ENCODE measurements at places on chromosomes 16 and 17.
A peak's percentile ranks its signal among the peaks of the same experiment; 100 is the strongest.

DNA sequence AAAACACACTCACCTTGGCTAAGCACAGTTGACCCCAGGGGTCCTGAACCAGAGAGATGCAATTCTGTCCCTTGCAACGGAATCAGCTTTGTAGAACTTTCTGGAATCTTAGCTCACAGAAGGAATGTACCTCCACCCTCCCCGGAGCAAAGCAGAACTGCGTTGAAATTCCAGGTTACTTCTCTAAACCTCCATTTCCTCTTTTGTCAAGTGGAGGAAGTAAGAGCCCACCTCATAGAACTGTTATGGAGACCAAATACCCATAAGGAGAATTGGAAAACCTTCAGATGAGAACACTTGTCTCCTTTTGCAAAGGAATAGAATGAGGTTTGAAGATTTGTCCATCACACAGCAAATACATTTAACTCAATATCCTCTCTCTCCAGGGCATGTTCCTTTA, 86.6 kb upstream of the RBBP6 start:
- no peaks in the 10 kb centered on the region for H3K27me3 ChIP-seq
- no peaks in the 10 kb centered on the region for H3K4me1 ChIP-seq
- no peak overlapping the region for H3K27ac ChIP-seq
- H3K36me3 ChIP-seq: no peaks in the 10 kb centered on the region
- no peak for DNase-seq
- H3K4me3 ChIP-seq: no peak overlapping the region

- no peak for DNase-seq
- H3K4me1 ChIP-seq: no peaks in the 10 kb centered on the region
- H3K27me3 ChIP-seq: no peaks in the 10 kb centered on the region
Measured at GRCh38 chr17:773467-774312, 8.4 kb downstream of the GLOD4 start.

DNA sequence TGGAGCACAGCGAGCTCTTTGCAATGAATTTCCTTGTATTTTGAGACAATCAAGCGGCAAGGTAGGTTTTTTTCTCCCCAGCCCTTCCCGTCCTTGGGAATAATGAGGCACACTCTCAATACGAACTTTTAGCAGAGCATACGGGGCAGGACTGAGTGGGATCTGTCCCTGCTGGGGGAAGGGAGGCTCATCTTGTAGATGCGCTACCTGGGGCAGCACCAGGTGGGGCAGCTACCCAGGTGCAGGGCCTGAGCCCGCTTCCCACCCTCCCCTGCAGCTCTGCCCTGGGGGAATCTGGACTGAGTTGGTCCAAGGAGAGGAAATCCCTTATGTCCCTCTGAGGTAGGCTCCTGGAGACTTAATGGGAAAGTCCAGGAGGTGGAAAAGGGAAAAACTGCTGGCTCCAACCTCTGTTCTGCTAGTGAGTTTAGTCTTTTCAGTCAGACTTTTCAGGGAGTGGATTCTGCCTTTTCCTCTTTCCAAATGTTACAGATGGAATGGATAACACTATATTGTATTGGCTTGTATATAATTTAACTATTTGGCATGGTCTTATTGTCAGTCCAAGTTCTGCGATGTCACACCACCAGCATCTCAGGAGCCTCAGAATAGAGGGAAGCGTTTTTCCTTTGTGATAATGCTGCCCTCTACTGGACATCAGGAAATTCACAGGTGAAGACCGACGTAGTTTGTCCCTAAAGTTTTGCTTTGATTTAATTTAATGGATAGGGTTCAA, 9.6 kb upstream of the CES1 start:
- H3K4me3 ChIP-seq: no peak overlapping the region
- H3K27me3 ChIP-seq: no peaks in the 10 kb centered on the region
- H3K4me1 ChIP-seq: no peaks in the 10 kb centered on the region
- H3K27ac ChIP-seq: no peak overlapping the region
- no peaks in the 10 kb centered on the region for H3K36me3 ChIP-seq

- H3K36me3 ChIP-seq: no peaks in the 10 kb centered on the region
- H3K27ac ChIP-seq: no peak overlapping the region
Measured at GRCh38 chr17:78258323-78259191, 27.1 kb downstream of the TMEM235 start.

DNA sequence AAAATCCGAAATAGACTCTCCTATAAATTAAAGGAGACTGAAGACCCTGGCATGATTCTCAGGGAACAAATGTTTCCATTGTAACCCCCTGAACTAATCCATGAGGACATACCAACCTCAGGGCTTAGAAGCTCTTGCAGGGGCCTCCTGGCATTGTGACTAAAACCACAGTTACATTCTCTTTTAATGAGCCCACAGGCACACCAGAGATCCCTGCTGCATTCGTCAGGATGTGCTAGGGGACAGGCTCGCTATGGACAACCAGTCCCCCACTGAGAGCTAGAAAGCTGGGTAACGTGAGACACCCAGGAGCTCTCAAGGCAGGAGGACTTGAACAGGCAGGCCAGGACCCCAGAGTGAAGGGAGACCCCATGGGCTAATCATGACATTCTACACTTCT, 140.6 kb upstream of the TNRC6C start:
- no peak overlapping the region for H3K4me3 ChIP-seq
- H3K36me3 ChIP-seq: no peaks in the 10 kb centered on the region
- DNase-seq: no peak
- no peaks in the 10 kb centered on the region for H3K27me3 ChIP-seq
- no peak overlapping the region for H3K27ac ChIP-seq

DNA sequence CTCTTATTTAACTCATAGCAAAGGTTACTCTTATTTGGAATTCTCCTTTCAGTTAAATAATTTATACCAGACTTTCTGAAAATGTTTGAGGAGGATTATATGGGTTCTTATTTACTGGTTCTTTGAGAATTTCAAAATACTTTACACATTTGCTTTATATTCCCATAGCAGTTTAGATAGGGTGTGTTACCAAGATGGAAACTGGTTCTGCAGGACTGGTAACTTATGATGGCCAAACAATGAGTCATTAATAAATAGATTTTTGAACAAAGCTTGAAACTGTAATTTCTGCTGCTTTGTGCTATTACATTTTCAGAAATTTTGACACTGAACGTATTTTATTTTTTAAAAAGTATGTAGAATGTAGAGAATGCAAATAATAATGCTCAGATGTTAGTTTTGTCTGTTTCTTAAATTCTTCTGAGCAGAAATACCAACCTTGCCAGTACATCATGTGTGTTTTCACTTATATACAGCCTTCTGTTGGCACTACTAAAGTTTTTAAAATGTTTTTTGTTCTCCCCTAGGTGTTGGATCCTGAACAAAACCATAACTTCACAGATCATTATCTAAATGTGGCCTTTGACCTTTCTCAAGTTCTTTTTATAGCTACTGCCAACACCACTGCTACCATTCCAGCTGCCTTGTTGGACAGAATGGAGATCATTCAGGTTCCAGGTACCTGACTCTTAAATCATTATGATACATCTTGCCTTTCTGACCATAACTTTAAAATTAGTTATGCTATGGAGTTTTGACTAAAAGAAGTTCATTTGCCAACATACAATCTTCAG, 48.3 kb upstream of the ABCC11 start:
- no peak overlapping the region for H3K4me3 ChIP-seq
- peak; percentile 20 for DNase-seq
- no peaks in the 10 kb centered on the region for H3K27me3 ChIP-seq
- peaks cover 11% of the 10 kb centered on the region for H3K4me1 ChIP-seq

GRCh38 chr16:9378876-9379275, 287.4 kb downstream of the HAPSTR1 start:
- no peak overlapping the region for H3K4me3 ChIP-seq
- H3K36me3 ChIP-seq: no peaks in the 10 kb centered on the region
- no peaks in the 10 kb centered on the region for H3K27me3 ChIP-seq
- no peak for DNase-seq

DNA sequence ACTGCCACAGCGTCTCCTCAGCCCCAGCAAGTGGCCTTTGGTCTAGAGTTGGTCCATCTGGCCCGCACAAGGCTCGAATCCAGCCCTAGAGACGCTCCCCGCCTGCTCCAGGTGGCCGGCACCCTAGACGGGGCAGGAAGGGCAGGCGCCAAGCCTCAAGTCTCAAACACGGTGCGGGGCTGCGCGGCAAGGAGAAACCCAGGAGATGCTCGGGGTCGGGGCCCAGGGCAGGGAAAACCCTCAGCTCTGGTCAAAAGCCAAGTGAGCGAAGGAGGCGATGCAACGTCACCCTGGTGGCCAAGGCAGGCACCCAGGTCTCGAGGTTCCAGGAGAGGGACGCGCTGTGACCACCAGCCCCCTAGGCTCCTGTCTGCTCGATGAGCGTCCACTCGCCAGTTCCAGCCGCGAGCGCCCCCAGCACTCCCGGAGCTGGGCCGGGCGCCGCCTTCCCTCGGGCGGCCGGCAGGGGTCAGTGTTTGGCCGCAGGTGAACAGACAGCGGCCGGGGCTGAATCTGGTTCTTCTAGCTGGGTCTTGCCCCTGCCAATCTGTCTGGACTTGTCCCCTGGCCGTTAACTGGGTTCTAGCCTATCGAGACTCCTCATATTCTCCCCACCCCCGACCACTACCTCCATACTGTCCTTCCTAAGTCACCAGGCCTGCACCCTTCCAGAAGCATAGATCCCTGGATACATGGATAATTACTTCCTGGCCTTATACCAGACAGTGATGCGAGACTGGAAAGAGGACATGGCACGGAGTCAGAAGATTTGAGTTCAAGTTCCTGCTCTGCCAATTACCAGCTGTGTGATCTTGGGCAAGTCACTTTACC, 44.0 kb downstream of the PRAC1 start:
- H3K27me3 ChIP-seq: no peaks in the 10 kb centered on the region
- no peak overlapping the region for H3K27ac ChIP-seq
- DNase-seq: peak; percentile 69

DNA sequence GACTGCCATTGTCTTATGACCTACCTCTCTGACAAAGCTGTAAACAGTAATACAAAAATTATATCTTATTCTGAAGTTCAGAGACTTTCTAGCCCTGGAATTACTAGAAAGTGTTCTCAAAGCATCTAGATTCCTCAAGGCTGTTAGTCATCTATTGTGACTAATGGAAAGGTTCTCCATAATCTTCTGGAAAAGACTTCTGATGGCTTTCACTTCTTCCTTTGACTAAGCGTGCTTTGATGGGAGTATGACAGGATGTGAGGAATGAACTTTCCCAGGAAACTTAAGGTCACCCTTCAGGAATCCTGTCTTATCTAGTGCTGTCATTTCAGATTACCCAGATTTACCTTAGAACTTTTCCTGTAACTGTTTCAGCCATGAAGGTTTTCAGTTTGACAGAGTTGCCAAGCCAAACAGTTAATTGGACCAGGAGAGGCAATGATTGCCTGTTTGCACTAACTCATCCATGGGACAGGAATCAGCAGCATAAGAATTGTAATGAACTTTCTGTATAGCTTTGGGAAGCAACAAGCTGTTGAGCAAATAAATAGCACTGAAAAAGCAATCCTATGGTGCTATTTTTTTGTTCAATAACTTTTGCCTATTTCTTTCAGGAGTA, 43.5 kb downstream of the AP2B1 start:
- no peak overlapping the region for H3K27ac ChIP-seq
- peaks cover 22% of the 10 kb centered on the region for H3K4me1 ChIP-seq
- no peak overlapping the region for H3K4me3 ChIP-seq
- H3K36me3 ChIP-seq: no peaks in the 10 kb centered on the region
- DNase-seq: no peak

GRCh38 chr16:89994389-89994720, 24.9 kb downstream of the DBNDD1 start:
- peaks cover 19% of the 10 kb centered on the region for H3K36me3 ChIP-seq
- peak overlapping the region; percentile 93 for H3K27ac ChIP-seq
- no peak for DNase-seq
- no peak overlapping the region for H3K4me3 ChIP-seq

DNA sequence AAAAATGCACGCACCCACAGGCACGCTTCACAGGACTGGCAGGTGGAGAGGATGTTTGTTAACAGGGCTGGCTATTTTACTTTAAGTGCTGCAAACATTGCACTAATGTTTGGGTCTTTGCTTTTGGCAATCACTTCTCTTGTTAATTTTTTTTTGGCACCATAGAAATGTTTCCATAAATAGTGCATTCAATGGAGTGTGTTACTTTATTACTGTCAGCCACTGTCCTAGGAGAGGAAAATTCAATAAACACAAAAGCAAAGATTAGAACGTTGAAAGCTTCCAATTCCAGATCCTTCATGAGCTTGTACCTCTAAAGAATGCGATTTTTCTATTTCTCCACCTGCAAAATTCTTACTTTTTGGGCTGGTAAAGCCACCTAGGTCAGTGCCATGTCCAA, 743.5 kb downstream of the WWOX start:
- H3K27me3 ChIP-seq: no peaks in the 10 kb centered on the region
- H3K4me3 ChIP-seq: no peak overlapping the region
- H3K27ac ChIP-seq: no peak overlapping the region
